ENCODE measurements at places on chromosomes 7 and 10.
A peak's percentile ranks its signal among the peaks of the same experiment; 100 is the strongest.

DNA sequence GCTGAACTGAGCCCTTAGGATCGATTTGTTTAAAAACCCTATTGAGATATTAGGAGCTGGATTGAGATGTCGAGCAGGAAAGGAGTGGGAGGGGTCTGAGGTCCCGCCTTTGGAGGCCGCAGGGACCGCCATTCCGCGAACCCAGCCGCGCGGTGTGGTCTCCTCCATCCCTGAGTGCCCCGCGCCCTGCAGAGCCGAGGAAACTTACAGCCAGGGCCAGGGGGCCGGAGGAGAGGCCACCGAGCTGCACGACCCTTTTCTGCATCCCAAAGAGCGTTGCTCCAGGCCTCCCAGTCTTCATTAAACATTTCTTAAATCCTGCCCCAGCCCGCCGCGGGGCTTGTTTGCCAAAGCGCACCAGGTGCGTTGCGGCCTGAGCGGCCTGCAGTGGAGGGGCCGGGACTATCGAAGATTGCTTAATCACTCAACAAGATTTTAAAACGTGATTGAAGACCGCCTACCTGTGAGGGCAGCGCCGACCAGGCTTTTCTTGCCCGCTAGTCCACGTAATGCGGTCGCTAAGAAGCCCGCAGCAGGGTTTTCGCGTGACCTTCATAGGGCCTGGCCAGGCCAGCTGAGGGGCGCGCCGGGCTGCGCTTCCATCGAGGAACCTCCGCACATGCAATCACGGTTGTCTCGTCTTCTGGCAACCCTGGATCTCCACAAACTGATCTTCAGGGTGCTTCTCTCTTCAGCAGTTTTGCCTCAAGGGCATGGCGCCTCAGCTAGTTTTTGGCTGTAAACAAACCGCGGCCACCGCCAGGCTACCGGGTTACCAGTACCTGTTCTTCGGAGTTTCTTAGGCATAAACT lies 2.0 kb upstream of the CTBP2 start:
- peak; percentile 86 for DNase-seq

GRCh38 chr10:125343118-125343925 lies 183.0 kb upstream of the CTBP2 start:
- DNase-seq, result peak; percentile 15

DNA sequence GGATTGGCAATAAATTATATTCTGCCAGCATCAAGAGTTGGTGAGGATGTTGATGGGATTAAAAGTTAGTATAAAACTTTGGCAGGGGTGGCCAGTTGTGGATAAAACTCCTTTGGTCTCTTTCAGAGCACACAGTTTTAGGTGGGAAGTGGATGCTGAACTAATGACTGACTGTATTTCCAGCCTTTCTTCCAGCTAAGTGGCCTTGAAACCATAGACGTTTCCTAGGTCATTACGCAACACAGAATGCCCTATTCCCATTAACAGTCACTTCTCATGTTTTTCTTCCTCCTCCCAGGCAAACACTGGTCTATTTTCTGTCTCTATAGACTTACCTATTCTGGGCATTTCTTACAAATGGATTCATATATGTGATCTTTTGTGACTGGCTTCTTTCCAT lies 467.4 kb downstream of the NEBL start:
- no peak for DNase-seq

DNA sequence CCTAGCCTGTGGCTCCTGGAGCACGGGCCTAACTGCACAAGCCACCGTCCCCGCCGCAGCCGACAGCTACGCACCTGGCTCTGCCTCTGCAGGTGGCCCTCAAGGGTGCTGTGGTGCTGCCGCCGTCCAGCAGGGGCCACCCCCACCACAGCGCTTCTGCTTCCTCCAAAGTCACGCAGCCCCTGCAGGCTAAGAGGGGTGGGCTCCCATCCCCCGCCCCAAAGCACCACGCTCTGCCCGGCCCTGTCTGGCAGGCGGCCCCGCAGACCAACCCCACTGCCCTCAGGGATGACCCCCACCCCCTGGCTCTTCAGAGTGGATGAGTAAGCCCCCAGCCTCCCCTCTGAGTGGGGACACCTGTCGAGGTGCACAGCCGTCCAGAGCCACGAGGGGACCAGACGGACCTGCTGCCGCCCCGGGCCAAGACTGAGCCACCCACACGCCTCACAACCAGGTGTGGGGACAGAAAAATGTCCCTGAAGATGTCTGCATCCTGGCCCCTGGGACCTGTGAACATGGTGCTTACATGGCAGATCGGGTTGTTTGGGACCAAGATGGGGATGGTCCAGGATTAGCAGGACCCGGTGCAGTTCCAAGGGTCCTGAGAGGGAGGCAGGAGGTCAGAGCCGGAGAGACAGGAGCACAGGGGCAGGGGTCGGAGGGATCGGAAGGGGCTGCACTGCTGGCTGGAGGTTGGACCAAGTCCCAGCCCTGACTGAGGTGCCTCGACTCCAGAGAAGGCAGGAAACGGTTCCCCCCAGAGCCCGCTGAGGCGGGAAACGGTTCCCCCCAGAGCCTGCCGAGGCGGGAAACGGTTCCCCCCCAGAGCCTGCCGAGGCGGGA lies 9.0 kb upstream of the ADAP1 start:
- no peak for DNase-seq

- DNase-seq, result peak; percentile 28
Measured at GRCh38 chr10:79404690-79405131, 40.7 kb downstream of the ZCCHC24 start.

DNA sequence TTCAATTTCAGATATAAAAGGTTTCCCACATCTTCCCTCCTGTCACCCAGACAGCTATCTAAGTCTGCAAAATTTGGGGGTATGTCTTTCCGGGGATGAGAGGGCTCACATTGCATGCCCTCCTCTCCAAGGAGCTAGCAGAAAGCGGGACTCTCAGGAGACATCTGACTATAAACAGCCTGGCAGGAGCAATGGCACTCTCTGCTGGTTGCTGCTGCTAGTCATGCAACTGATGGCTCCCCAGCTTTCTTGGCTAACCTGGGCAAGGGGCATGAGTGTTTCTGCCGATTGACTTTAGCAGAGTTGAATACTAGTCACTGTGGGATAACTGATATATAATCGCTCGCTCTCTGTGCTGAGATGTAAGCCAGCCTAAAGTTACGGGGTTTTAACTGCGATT lies 12.0 kb downstream of the TBX20 start:
- DNase-seq, result no peak

GRCh38 chr7:111103678-111104274 lies 12.8 kb downstream of the LRRN3 start:
- DNase-seq, result no peak
